ENCODE measurements at places on chromosomes 6 and 20.

DNA sequence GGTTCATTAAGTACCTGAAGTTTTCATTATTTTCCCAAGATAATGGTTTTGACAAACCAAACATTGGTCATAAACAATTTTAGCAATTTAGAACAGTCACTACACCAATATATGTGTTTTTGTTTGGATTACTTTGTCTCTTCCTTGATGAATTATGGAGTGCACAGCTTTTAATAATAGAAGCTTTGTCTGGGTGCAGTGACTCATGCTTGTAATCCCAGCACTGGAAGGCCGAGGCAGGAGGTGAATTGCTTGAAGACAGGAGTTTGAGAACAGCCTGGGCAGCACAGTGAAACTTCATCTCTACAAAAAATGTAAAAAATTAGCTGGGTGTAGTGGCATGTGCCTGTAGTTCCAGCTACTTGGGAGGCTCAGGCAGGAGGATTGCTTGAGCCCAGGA lies 89.4 kb upstream of the ANKEF1 start:
- no peak for DNase-seq

DNA sequence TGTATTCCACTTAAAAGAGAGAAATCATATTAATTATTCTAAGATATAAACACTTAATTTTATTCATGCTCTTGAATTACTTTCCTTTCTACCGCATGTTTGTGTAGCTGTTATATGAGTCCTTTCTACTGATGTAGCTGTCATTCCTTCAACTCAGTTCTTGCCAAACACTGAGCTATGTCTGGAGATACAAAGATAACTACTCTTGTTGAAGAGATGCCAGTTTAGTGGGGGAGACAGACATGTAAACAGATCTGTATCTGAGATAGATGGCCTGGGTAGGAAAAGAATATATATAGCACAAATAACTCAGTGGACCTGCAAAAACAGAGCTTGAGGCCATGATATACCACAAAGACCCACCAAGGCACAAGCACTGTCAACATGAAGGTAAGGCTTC lies 157.3 kb downstream of the BTBD9 start:
- DNase-seq: no peak

DNA sequence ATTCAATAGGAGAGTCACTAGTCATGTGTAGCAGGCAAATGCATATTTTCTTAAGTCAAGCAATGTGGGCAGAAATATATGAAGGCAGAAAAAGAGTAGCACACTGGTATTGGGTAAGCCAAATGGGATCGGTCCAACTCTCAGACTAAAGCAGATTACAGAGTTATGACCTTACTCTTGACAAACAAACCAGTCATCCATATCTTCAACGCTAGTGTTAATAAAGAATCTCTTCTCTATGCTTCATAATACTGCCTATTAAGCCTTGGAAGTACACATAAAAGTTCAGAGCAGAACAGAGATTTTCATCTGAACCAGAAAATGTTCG lies 320.2 kb upstream of the JARID2 start:
- no peak for DNase-seq

GRCh38 chr6:68343901-68344300 lies 291.2 kb upstream of the ADGRB3 start:
- DNase-seq: no peak

DNA sequence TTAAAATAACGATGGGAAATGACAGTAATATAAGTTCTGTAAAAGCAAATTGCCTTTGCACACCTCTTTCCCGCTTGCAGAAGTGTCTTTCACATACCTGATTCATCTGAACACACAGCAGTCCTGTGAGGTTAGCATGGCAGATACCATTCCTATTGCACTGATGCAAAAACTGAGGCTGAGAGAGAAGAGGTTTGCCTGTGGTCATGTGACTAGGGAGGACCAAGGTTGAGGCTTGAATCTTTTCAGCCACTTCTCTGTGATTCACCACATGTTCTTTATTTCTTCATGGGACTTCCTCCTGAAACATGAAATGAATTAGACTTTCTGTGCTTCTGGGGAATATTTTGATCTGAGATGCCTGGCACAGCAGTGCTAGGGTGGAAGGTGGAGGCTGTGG lies 92.9 kb downstream of the VEGFA start:
- no peak for DNase-seq

DNA sequence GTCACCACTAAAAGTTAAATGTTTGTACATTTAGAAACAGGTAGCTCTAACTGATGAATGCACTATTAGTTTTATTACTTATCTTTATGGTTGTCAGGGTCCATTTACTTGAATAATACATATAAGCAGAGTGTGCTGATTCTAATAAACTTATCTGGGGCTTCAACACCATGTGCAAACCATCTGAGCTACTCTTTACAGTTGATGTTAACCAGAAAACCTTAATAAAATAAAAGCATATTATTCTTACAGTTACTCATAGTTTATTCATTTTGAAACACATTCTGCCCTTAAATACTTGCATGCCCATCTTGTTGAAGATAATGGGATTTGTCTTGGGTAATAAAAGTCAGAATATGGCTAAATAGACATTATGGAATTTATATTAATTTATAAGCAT lies 1042.2 kb downstream of the EPHA7 start:
- no peak for DNase-seq

- DNase-seq: no peak
These were observed 789.6 kb upstream of the EYS start for GRCh38 chr6:66496659-66497058.

DNA sequence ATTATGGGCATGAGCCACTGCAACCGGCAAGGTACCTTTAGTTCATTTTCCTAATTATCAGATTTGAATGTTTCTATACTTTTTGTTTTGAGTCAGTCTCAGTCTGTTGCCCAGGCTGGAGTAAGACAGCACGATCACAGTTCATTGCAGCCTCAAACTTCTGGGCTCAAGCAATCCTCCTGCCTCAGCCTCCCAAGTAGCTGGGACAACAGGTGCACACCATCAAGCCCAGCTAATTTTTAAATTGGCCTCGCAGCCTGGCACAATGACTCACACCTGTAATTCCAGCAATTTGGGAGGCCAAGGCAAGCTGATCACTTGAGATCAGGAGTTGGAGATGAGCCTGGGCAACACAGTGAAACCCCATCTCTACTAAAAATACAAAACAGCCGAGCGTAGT lies 24.4 kb downstream of the STAU1 start:
- no peak for DNase-seq

DNA sequence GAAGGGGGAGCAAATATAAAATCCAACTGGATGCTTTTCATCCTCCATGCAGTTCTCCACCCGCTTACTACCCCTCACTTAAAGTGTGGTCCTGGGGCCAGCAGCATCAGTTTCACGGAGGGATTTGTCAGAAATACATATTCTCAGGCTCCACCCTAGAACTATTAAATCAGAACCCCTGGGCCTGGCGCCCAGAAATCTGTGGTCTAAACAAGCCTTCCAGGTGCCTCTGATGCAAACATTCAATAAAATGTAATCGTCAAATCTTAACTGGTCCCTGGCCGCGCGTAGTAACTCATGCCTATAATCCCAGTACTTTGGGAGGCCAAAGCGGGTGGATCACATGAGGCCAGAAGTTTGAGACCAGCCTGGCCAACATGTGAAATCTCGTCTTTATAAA lies 47.7 kb downstream of the ATXN1 start:
- no peak for DNase-seq

- no peak for DNase-seq
These were observed 63.3 kb upstream of the SLC2A12 start for GRCh38 chr6:134115715-134116074.

DNA sequence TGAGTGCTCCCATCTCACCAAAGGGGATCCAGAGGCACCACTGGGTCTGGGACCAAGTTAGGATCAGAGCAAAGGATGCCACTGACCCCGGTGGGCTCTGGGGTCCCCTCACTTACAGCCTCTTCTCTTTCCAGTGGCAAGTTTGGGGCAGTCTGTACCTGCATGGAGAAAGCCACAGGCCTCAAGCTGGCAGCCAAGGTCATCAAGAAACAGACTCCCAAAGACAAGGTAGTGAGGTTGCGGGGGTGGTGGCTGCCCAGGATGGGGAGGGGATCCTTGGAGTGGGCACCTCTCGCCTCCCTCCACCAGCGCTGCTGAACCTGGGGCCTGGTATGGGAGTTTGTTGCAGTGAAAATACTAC lies 4.9 kb downstream of the MYLK2 start:
- no peak for DNase-seq

- peak; percentile 90 for DNase-seq
These were observed 37.1 kb downstream of the SERPINB1 start for GRCh38 chr6:2804516-2804915.

- no peak for DNase-seq
These were observed 90.8 kb downstream of the TRMT11 start for GRCh38 chr6:126076992-126077664.

DNA sequence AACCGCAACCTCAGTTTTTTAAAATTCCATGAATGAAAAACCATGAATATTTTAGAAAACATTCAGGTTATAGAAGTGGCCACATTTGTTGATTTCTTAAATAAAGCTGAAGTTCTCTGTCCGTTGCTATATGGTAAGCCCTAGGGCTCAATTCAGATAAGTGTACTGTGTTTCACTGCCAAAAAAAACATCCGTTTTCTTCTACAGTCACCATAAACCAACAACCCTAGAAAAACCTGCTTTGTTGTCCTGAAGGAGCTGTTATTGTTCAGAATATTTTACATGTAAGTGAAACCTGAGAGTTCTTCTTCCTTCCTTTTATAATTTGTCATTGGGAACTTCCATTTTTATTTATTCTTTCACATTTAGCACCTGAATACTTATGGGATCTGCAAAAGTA lies 274.1 kb downstream of the TFAP2A start:
- no peak for DNase-seq

- no peak for DNase-seq
These were observed 16.8 kb upstream of the SNX9 start for GRCh38 chr6:157806131-157806855.

DNA sequence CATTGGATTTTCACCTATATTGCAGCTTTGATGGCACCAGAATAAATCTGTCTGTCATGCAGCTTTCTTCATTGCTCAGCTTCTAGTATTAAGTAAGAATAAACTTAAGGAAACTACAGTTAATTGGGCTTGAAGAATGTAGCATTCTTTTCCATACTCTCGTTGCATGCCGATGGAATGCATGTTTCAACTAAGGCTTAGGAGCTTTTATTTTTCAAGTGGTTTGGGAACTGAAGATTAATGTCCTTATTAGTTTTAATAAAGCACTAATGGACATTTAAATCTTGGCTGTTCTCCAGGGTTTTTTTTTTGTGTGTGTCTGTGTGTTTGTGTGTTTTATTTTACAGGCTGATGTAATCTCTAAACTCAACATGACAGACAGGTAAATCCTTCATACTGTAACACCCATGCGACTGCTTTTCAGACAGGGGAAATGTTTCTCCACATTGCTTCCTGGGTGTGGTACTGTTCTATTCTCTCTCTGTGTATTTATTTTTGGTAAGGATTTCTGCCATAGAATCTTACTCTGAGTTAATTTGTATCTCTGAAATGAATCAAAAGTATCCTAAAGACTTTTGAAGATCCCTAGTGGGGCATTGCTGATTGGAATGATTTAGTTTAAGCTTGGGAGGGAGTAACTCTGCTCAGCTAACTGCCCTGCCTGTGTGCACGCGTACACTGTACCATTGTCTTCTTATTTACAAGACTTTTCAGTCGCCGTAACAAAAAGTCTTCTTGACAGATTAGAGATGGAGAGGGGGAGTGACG lies 38.0 kb downstream of the SLC9A8 start:
- DNase-seq: no peak

DNA sequence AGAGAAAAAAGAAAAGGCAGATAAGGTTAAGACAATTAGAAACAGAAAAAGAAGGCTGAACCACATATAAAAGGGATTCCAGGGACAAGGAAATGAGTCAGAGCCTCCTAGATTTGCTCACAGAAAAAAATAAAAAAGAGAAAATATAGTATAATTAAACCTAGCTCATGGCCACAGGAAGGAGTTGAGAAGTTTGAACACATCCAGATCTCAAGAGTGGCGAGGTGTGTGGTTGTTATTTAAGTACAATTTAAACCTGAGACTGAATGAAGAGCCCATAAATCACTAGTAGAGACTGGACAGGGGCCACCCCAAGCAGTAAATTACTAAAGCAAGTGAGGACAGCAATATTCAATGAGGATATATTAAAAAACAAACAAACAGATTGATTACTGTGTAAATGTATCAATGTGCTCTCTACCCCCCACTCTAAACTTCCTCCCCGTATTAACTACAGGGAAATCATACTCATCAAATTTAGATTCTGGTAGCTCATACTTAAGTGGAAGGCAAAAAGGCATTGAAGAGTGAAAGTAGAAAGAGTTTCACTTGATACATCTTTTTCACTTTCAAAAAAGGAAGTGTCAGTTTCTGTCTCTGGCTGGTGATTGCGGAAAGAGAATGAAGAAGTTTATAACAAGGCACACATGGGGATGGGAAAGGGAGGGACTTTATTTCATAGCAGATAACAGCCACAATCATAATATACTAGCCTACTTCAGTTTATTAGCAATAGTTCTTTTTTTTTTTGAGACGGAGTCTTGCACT lies 49.3 kb upstream of the SCAF8 start:
- DNase-seq: no peak

- DNase-seq: no peak
These were observed 8.7 kb upstream of the NQO2 start for GRCh38 chr6:2990932-2991506.

DNA sequence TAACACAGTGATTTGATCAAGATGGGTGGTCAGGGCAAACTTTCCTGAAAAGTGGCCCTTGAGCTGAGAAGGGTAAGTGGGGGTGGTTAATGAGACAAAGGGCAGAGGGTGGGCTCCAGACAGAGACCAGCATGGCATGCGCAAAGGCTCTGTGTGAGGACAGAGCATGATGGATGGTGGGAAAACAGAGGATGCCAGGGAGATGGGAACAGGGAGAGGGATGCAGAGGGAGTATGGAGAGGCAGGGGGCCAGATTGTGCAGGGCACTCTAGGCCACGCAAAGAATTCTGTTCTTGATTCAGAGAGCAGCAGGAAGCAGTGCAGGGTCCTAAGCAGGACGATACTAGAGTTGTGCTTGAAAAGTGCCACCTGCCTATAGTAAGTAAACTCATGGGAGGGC lies 394.4 kb downstream of the BTBD9 start:
- no peak for DNase-seq

DNA sequence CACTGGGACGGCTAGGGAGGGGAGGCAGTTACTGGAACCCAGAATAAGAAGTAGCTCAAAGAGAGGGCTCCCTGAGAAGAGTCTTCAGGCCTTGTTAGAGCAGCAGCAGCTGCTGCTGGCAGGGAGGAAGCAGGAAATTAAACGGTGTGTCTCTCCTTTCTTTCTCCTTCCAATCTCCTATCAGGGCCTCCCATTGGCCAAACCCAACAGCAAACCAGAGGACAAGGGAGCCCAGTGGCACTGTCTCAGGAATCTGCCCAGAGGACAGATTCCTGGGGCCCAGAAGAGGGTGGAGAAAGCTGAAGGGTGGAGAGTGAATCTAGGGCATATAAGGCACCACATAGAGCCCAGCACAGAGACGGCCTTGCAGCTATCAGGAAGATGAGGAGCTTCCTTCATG lies 10.2 kb downstream of the BTN3A1 start:
- DNase-seq: no peak

GRCh38 chr6:161109366-161109765 lies 117.8 kb downstream of the MAP3K4 start:
- no peak for DNase-seq

GRCh38 chr20:3781153-3781910 lies at the start of gene SPEF1:
Gene SPEF1 (minus strand): TSS chr20:3781448. CDS start chr20:3781287, 161 bp downstream.
- peak; percentile 75 for DNase-seq

Measured in thyroid gland (tissue), 4 donors.